ENCODE measurements at places on chromosomes 13 and 19. TPM values are rescaled to one million over a fixed set of nuclear protein-coding genes. Genes with fewer than 3 reads are reported as not detected.
A peak's percentile ranks its signal among the peaks of the same experiment; 100 is the strongest.

Gene MBD3L2
- not detected for total RNA-seq

Gene TBXA2R
- total RNA-seq = 1.5 TPM

Gene LILRB3
- total RNA-seq = 1.2 TPM

Gene AKAP8
- total RNA-seq = 46.4 TPM

Gene ZNF99
- total RNA-seq = not detected

GRCh38 chr13:80462037-80462436 lies 121.1 kb upstream of the SPRY2 start:
- no peak for DNase-seq
- no peak overlapping the region for H3K4me3 ChIP-seq
- no peaks in the 10 kb centered on the region for H3K4me1 ChIP-seq
- no peaks in the 10 kb centered on the region for H3K36me3 ChIP-seq

DNA sequence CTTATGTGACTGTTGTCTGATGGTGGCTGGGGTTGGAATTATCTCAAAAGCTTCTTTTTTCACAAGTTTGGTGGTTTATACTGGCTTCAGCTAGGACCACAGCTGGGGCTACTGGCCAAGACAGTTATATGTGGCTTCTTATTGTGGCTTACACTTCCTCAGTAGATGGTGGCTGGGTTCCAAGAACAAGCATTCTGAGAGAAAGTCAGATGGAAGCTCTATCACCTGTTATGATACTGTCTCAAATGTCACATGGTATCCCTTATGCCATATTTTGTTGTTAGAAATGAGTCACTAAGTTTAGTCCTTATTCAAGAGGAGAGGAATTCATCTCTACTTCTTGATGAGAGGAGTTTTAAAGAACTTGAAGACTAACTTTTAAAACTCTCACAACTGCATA lies 41.6 kb downstream of the NDFIP2 start:
- peaks cover 18% of the 10 kb centered on the region for H3K36me3 ChIP-seq
- H3K4me1 ChIP-seq = peaks cover 42% of the 10 kb centered on the region
- no peaks in the 10 kb centered on the region for H3K27me3 ChIP-seq

DNA sequence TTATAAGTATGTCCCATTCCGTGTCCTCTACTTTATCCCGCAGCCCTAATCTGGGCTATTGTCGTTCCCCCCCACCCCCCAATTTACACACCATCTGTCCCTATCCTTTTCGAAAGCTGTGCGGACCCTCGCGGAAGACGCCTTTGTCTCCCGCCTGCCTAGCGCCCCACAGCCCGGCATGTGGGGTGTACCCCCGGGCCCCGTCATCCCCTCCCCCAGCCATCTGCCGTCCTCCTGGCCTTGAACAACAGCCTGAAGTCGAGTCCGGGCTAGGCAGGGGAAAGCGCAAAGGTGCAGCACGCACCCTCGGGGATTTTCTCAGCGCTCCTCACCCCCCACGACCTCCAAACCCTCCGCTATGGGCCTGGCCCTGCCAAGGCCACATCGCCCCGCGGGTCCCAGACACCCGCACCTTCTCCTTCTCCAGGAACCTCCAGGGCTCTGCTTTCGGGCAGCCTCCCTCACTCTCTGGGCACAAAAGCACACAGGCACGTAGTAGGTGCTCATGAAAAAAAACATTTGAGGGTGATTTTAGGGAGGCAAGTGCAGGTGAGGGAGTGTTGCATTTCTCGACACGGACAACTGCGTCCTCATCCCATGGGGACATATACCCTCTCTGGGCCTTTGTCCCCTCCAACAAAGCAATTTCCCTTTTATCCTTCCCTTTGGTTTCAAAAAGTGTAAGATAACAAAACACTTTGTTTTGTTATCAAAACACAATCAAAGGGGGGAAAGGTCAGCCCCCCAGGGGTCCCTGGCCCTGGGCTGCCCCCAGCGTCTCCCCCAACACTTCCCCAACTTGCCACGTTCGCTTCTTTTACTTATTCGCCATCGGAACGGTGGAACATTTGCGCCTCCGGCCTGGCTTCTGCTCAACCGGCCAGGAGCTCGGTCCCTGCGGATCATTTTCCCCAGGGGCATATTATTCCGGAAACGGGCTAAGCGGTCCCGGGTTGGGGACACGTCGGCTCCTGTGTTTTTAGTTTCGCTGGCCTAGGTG lies 16.4 kb downstream of the CCDC124 start:
- peaks cover 42% of the 10 kb centered on the region for H3K27me3 ChIP-seq
- peak; percentile 46 for DNase-seq
- peak overlapping the region; percentile 92 for H3K27ac ChIP-seq
- peak overlapping the region; percentile 83 for H3K4me3 ChIP-seq
- H3K36me3 ChIP-seq = no peaks in the 10 kb centered on the region

DNA sequence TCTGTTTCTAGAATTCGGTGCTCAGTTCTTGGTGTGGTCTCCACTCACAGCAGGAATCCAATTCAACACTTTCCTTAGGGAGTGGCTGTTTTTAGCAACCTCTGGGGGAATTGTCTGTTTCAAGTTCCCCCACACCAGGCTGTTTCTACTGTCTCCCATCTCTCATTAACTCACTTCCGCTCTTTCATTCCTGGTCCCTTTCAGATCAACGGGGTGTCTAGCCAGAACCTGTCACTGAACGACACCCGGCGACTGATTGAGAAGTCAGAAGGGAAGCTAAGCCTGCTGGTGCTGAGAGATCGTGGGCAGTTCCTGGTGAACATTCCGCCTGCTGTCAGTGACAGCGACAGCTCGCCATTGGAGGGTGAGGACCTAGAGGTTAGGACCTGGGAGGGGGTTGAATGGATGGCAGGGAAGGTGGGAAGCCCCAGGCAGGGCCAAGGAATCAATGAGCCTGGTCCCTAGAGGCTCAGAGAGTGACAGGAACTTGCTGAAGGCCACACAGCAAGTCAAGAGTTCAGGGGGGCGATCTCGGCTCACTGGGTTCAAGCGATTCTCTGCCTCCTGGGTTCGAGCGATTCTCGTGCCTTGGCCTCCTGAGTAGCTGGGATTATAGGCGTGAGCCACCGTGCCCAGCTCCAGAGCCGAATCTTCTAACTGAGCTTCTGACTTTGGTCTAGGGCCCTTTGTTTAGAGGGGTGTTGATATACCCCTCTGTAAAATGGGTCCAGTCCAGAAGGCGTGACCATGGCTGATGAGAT lies 25.5 kb downstream of the TJP3 start:
- H3K27me3 ChIP-seq = no peaks in the 10 kb centered on the region
- H3K4me1 ChIP-seq = peaks cover under 1% of the 10 kb centered on the region
- H3K27ac ChIP-seq = no peak overlapping the region
- no peak overlapping the region for H3K4me3 ChIP-seq
- no peaks in the 10 kb centered on the region for H3K36me3 ChIP-seq

- no peak for DNase-seq
- H3K27me3 ChIP-seq = peaks cover 19% of the 10 kb centered on the region
- no peak overlapping the region for H3K27ac ChIP-seq
- no peak overlapping the region for H3K4me3 ChIP-seq
These were observed 55.5 kb downstream of the IRS2 start for GRCh38 chr13:109730812-109731335.

- peaks cover 45% of the 10 kb centered on the region for H3K27me3 ChIP-seq
- H3K27ac ChIP-seq = no peak overlapping the region
- no peaks in the 10 kb centered on the region for H3K4me1 ChIP-seq
These were observed 742 bp downstream of the NALCN start for GRCh38 chr13:101415358-101416174.

DNA sequence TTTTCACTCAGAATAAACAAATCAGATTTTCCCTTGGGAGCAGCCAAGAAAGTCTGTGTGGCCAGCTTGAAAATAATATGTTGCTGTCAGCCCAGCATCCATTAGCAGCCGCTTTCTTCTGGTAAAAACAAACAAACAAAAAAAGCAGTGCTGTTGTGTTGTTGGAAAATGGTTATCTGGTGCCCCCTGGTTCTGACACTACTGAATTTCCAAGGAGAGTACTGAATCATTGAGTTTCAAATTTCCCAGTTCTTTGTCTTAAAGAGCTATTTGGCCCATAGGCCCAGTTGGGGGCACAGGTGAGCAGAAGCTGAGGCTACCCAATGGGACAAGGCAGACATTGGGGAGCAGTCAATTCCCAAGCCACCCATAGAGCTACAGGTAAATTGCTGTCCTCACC lies 995.9 kb downstream of the UQCRFS1 start:
- no peaks in the 10 kb centered on the region for H3K4me1 ChIP-seq
- no peak overlapping the region for H3K27ac ChIP-seq
- H3K27me3 ChIP-seq = no peaks in the 10 kb centered on the region
- no peak for DNase-seq
- no peak overlapping the region for H3K4me3 ChIP-seq

- H3K27me3 ChIP-seq = no peaks in the 10 kb centered on the region
- DNase-seq = no peak
- H3K27ac ChIP-seq = no peak overlapping the region
These were observed 1971.4 kb downstream of the OLFM4 start for GRCh38 chr13:55000043-55000442.

DNA sequence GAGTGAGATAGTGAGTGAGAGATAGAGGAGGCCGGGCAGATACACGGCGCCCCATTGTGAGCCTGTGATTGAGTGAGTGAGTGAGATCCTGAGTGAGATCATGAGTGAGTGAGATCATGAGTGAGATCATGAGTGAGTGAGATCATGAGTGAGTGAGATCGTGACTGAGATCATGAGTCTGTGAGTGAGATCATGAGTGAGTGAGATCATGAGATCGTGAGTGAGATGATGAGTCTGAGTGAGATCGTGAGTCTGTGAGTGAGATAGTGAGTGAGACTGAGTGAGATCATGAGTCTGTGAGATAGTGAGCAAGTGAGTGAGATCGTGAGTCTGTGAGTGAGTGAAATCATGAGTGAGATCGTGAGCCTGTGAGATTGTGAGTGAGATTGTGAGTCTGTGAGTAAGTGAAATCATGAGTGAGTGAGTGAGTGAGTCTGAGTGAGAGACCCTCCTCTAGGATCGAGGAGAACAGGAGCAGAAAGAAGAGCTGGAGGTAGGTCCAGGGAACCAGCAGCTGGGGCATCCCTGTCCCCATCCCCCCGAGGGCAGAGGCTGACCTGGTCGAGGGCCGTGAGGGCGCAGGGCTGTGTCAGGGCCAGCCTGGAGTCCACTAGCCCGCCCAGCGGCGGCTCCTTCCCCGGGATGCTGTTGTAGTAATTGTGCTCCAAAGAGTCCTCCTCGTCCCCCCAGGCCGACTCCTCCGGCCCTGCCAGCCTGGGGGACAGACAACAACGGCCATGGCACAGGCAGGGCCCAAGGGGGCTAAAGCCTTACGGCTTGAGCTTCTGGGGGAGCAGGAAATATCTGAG lies 25.4 kb upstream of the C2CD4C start:
- H3K4me1 ChIP-seq = no peaks in the 10 kb centered on the region
- peaks cover 4% of the 10 kb centered on the region for H3K36me3 ChIP-seq
- no peak overlapping the region for H3K4me3 ChIP-seq
- no peak for DNase-seq
- no peak overlapping the region for H3K27ac ChIP-seq

- peaks cover 10% of the 10 kb centered on the region for H3K4me1 ChIP-seq
- no peak overlapping the region for H3K27ac ChIP-seq
- DNase-seq = no peak
- peaks cover 4% of the 10 kb centered on the region for H3K36me3 ChIP-seq
These were observed 23.3 kb upstream of the C13orf46 start for GRCh38 chr13:113996912-113997745.

DNA sequence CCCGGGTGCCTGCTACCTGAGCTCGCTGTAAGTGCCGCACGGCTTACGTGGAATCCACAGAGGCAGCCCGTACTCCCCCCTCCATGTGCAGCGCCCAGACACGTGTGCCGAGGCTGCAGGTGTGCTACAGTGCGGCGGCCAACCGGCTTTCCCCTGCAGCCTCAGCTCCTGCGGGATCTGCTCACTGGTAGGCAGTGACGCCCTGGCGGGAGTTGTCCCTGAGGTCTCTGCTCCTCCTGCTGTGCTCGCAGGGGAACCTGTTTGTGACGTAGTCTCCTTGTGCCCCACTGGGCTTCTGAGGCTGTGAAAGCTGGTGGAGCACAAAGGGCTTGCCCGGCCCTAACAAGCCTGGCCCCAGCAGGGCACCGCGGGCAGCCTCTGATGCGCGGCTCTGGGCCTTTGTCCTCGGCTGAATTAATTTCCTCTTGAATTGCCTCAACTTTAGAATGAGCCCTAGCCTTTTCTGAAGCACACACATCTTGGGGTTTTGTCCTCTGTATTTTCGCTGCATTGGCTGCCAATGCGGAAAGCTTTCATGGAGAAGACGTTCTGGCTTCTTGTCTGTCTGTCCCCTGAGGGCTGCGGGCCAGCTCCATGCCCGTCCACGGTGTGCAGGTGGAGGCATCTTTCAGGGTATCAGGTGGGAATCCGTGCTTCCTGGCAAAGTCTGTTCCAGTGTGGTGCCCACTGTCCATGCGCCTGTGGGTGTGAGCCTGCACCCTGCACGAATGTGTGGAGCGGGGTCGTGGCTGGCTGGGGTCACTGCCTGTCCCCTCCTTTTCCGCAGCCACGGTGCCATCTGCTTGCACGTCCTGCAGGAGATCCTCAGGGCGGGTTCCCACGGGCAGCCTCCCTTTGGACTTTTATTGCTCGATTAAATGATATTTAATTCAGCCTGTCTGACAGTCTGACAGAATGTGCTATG lies 77.3 kb upstream of the MCF2L start:
- H3K4me3 ChIP-seq = no peak overlapping the region
- H3K27ac ChIP-seq = no peak overlapping the region
- peaks cover 15% of the 10 kb centered on the region for H3K27me3 ChIP-seq
